ENCODE measurements at places on chromosomes 3 and 15.
A peak's percentile ranks its signal among the peaks of the same experiment; 100 is the strongest.

DNA sequence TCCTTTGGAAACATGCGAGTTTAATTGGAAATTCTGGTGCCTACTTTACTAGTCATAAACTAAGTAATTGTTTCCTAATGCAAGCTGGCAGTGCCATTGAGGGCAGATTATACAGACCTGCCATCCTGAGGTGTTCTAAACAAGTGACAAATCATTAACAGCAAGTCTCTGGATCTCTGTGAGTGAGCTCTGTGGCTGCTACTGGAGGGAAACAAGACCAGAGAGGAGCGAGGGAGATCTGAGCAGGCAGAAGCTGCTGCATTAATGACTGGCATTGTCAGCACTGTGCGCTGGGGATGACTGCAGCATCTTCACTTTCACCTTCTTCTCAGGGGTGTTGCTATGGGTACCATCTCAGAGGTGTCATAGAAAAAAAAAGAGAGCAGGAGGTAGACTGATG, 308.4 kb upstream of the DPH6 start:
- H3K4me3 ChIP-seq = no peak overlapping the region
- H3K4me1 ChIP-seq = no peaks in the 10 kb centered on the region

DNA sequence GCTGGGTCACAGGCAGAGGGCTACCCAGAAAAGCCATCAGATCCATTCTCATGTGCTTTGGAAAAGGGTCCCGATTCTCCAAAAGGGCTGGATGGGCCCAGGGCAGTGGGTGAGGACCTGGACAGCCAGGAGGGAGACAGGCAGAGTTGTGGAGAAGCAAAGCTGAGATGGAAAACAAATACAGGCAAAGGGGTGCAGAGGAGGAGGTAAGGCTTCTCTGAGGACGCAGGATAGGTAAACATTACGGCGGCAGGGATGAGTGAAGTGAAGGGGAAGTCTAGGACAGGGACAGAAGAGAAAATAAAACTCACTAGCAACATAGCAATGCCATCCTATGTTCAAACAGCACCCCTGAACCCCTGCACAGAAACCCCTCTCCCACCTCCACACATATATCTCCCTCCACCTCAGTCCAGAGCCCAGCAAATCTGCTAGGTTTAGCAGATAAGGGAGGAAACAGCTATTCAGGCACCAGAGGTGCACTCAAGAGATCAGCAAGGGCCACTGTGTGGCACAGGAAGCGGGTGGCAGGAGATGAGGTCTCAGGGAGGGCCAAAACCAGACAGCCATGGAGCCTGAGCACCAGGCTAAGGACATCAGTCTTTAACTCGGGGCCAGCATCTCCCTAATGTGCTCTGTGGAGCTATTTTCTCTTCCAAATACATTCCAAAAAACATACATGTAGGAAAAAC, 51.3 kb downstream of the HOMER2 start:
- H3K4me1 ChIP-seq = no peaks in the 10 kb centered on the region
- no peaks in the 10 kb centered on the region for H3K27me3 ChIP-seq
- no peak overlapping the region for H3K4me3 ChIP-seq
- no peak for DNase-seq
- no peaks in the 10 kb centered on the region for H3K36me3 ChIP-seq
- H3K27ac ChIP-seq = no peak overlapping the region

- H3K27ac ChIP-seq = no peak overlapping the region
- H3K36me3 ChIP-seq = no peaks in the 10 kb centered on the region
- H3K4me3 ChIP-seq = no peak overlapping the region
- DNase-seq = no peak
Measured at GRCh38 chr3:9165421-9165820, 84.0 kb downstream of the SRGAP3 start.

- H3K27ac ChIP-seq = peak overlapping the region; percentile 74
- H3K4me3 ChIP-seq = no peak overlapping the region
- no peaks in the 10 kb centered on the region for H3K27me3 ChIP-seq
- no peaks in the 10 kb centered on the region for H3K36me3 ChIP-seq
- peaks cover 11% of the 10 kb centered on the region for H3K4me1 ChIP-seq
- peak; percentile 51 for DNase-seq
Measured at GRCh38 chr3:11529281-11529680, 114.4 kb downstream of the VGLL4 start.

- peak overlapping the region; percentile 58 for H3K27ac ChIP-seq
- peaks cover 3% of the 10 kb centered on the region for H3K36me3 ChIP-seq
- peak; percentile 93 for DNase-seq
- peak overlapping the region; percentile 4 for H3K4me3 ChIP-seq
Measured at GRCh38 chr3:172065527-172065926, 26.1 kb downstream of the FNDC3B start.

DNA sequence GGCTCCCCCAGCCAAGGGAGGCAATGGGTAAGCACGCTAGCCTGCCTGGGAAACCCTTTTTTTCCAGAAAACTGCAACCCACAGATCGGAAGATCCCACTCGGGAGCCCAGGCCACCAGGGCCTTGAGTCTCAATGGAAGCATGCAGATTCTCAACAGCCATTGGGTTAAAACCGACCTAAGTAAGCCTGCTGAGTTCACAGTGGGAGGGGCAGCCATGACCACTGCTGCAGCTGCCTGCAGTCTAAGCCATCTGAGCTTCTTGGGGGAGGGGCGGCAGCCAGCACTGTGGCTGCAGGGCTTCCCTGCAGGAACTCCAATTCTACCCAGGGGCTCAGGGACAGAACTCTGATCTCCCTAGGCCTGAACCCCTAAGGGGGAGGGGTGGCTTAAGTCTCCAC, 82.0 kb downstream of the DPPA2 start:
- DNase-seq = no peak
- no peak overlapping the region for H3K4me3 ChIP-seq
- H3K27me3 ChIP-seq = no peaks in the 10 kb centered on the region

DNA sequence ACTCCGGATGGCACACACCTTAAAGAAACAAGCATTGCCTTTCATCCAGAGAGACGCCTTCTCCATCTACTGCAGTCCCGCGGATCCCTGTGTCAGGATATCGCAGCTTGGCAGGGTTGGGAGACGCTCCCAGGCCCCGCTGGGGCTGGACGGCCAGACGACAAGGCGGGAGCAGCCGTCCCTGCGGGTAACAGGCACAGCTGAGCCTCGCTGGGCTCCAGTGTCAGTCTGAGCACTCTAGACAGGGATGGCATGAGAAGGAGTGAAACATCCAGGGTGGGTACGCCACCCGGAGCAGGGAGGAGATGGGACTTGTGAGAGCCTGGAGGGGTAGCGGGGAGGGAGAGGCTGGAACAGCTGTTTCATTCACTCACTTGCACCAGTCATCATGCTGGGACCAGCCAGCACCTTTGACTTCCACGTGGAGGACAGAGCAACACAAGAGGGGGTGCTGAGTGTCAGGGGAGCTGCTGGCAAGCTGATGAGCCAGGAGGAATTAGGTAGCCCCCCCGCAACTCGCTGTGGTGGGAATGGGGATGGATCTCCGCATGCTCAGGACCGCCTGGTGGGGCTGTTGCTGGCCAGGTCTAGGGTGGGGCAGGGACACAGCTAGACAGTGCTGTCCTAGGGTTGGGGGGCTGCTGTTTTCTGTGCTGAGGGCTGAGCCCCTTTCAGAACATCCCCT, 31.6 kb upstream of the SNRPA1 start:
- no peaks in the 10 kb centered on the region for H3K36me3 ChIP-seq
- H3K4me3 ChIP-seq = no peak overlapping the region
- H3K27me3 ChIP-seq = peaks cover 11% of the 10 kb centered on the region
- no peaks in the 10 kb centered on the region for H3K4me1 ChIP-seq
- DNase-seq = no peak

GRCh38 chr15:40282147-40282868, 556 bp downstream of the ANKRD63 start:
- no peaks in the 10 kb centered on the region for H3K36me3 ChIP-seq
- H3K27ac ChIP-seq = no peak overlapping the region
- peak; percentile 24 for DNase-seq
- H3K27me3 ChIP-seq = peaks cover 55% of the 10 kb centered on the region
- peak overlapping the region; percentile 37 for H3K4me3 ChIP-seq

- peaks cover 44% of the 10 kb centered on the region for H3K27me3 ChIP-seq
Measured at GRCh38 chr3:158095111-158095813, 11.0 kb downstream of the SHOX2 start.

DNA sequence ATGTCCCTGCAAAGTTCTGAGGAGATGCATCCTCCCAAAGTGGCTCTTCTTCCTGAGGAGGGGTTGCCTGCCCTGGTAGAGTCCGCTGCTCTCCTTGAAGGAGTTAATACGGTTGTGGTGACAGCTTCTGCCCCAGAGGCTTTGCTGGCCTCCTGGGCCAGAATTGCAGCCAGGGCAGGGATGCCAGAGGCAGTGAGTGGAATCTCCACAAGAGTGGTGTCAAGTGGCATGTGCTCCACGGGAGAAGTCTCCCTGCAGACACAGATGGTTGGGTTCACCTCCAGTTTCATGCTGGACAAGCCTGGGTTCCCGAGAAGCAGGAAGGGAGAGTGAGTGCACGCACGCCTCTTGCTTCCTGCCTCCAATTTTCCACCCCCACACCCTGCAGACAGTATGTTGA, 105.5 kb downstream of the SLC25A26 start:
- no peaks in the 10 kb centered on the region for H3K27me3 ChIP-seq
- no peak for DNase-seq
- H3K27ac ChIP-seq = no peak overlapping the region
- no peaks in the 10 kb centered on the region for H3K4me1 ChIP-seq
- H3K36me3 ChIP-seq = no peaks in the 10 kb centered on the region

DNA sequence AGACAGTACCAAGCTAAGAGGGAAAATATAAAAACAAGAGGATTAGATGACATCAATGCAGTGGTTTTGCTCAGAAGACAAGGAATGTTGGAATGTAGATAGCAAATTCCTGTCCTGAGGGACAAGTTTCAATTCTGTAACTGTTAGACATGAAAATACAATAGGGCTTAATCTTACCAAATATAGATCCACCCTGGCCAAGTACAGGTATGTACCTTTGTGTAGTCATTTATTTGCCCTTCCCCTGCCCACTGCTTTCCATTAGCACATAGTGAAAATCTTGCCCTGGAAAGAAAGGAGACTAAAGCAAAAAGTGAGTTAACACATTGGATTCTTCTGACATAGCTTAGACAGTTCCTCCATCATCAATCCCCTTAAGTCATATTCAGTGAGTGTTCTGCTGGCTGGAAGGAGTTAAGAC, 389.0 kb upstream of the THBS1 start:
- H3K36me3 ChIP-seq = no peaks in the 10 kb centered on the region
- H3K27me3 ChIP-seq = no peaks in the 10 kb centered on the region
- peak; percentile 77 for DNase-seq
- no peak overlapping the region for H3K27ac ChIP-seq
- H3K4me3 ChIP-seq = no peak overlapping the region
- peaks cover 15% of the 10 kb centered on the region for H3K4me1 ChIP-seq

DNA sequence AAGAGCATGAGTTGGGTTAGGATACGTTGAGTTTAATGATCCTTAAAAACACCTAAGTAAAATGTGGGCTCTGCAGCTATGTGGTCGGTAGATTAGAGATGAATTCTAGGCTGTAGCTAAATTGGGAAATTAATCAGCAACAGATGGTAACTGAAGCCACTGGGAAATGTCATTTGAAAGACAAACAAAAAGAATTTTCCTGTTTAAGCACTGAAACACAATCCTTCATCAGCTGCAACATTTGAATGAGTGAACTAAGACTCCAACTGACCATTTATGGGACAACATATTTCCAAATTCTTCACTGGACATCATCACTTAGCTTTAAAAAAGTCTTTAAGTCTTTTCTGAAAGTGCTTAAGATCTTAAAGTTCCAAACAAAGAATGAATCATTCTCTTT, 226.9 kb downstream of the ZNF385D start:
- H3K27me3 ChIP-seq = no peaks in the 10 kb centered on the region
- H3K36me3 ChIP-seq = no peaks in the 10 kb centered on the region
- H3K4me1 ChIP-seq = no peaks in the 10 kb centered on the region

- H3K36me3 ChIP-seq = no peaks in the 10 kb centered on the region
- peaks cover 27% of the 10 kb centered on the region for H3K4me1 ChIP-seq
- H3K4me3 ChIP-seq = no peak overlapping the region
Measured at GRCh38 chr3:69787436-69788168, 48.3 kb downstream of the MITF start.

DNA sequence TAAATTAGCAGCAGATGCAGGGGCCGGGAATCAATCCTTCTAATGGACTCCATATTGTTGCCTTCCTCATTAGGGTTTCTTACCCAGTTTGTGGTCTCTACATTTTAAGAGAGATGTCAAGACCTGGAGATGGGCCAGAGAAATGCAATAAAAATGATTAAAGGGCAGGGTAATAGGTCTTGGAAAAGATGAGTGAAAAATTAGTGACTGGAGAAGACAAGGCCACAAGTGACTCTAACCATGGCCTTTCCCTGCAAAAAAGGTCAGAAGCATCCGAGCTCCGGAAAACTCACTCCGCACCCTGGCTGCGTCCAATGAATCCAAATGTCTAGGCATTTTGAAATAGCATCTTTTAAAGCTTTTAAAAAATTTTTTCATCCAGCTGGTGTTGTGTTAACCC, 152.8 kb downstream of the ARRDC4 start:
- no peak for DNase-seq
- no peaks in the 10 kb centered on the region for H3K27me3 ChIP-seq
- no peak overlapping the region for H3K4me3 ChIP-seq
- H3K4me1 ChIP-seq = no peaks in the 10 kb centered on the region
- no peaks in the 10 kb centered on the region for H3K36me3 ChIP-seq

- H3K27me3 ChIP-seq = no peaks in the 10 kb centered on the region
- no peaks in the 10 kb centered on the region for H3K36me3 ChIP-seq
- H3K4me1 ChIP-seq = peaks cover 28% of the 10 kb centered on the region
- H3K4me3 ChIP-seq = no peak overlapping the region
Measured at GRCh38 chr3:44885618-44886017, 11.2 kb downstream of the TGM4 start.

DNA sequence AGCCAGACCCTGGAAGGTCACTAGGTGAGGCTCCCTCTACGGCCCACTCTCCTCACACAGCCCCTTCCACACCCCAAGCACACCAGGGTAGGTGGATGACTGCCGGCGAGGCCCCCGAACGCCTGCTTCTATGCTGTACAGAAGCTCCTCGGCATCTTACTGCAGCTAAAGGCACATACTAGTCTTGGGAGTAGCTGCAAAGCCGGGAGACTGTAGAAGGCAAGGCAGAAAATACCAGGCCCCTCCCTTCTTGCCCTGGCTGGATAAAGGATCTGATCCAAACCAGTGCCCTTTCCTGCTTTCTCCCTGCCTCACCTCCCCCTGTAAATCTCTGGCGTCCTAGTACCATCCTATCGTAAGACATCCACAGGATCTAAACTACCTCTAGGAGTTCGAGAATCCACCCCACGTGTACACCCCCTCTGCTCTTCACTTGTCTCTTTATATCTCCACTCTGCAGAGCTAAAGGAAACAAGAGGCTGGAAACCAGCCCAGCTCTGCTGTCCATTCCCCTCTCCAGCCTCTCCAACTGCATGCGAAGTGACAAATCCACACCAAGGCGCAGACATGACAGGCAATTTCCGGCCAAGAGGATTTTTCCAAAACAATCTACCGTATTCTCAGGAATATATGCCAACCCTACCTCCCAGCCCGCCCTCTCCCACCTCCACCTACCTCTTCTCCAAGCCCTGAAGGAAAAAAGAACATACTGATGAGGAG, 11.8 kb downstream of the TNK2 start:
- H3K4me3 ChIP-seq = peak overlapping the region; percentile 52
- H3K36me3 ChIP-seq = no peaks in the 10 kb centered on the region
- peak; percentile 80 for DNase-seq
- H3K27me3 ChIP-seq = no peaks in the 10 kb centered on the region
